ENCODE measurements at places on chromosomes 4 and X.

DNA sequence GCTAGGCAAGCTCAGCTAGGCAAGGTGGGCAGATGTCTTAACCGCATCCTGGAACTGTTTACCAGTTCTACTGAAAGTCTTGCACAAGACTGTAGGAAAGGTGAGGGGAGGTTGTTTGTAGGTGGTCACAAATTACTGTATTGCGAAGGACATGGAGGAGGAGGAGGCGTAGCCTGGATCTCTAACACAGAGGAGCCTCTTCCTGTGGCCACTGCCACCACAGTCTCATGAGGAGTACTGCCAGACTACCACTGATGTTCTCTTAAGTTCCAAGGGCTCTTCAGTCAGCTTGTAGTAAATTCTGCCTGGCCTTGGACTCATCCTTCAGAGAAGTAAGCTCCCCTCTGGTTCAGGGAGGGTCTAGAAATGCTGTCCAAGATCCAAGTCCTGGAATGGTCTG lies 258.6 kb downstream of the FAT4 start:
- no peak for DNase-seq

DNA sequence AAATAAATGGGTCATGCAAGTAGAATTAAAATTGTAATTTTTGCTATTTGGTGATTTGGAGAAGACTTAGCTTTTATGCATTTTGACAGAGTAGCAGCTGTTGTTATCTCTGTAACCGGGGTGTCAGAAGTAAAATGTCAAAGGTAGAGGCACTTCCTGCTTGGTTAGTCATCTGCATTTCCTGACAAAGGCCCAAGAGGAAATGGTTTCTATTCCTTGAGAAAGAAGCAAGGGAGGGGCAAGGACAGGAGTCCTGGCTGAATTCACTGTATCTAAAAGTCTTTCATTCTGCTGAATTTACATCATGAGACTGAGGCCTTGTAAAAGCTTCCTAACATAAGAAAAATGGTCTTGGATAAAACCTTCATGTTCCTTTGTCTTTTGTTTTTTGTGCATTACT lies 550.9 kb upstream of the BOD1L1 start:
- DNase-seq: peak; percentile 7

DNA sequence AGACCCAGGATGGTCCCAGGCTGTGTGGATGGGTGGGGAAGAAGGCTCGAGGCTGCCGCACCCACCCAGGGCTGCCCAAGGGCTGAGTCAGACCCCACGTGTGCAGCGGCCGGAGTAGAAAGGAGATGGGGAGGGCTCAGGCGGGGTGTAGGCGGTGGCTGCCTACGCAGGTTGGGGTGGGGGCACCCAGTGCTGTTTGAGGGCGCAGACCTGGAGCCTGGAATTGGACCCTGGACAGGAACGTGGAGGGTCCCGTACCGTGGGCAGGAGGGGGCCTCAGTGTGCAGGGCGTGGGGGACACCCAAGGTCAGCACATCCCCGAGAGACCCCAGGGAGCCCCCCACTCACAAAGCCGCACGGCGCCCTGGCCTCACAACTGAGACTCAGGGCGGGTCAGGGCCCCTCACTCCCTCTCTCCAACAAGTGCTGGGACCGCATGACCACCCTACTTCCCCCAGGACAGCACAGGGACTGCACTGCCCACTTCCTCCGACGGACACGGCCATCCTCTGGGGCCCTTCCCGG lies 79.9 kb downstream of the FAM53A start:
- no peak for DNase-seq

DNA sequence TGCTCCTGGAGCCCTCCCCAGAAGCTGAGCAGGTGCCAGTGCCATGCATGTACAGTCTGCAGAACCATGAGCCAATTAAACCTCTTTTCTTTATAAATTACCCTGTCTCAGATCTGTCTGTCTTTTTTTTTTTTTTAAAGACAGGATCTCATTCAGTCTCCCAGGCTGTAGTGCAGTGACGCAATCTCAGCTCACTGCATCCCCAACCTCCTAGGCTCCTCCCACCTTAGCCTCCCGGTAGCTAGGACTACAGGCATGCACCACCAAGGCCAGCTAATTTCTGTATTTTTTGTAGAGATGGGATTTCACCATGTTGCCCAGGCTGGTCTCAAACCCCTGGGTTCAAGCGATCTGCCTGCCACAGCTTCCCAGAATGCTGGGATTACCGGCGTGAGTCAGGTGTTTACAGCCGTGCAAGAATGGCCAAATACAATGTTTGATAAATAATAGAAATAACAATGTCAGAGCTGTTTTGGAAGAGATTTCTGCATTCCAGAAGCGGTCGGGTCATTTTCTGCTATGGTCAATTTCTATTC lies 68.8 kb downstream of the SLC2A9 start:
- DNase-seq: no peak

DNA sequence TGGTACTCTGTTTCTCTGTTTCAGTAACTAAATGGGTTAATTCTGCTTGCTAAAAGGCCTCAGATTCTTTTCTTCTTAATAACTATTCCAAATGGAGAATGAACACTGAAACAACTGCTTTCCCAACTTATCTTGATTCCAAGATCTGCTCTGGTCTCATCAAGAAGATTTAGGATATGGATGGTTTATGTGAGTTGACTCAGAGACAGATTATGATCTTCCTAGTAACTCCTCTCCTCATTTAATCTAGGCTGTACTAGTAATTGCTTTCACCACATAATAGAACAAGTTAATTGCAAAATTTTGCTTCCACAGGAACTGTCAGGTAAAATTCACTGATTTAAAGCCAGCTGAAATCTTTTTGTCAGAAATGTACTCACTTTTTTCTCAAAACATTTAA lies 537.1 kb downstream of the GRID2 start:
- DNase-seq: no peak
